ENCODE measurements at places on chromosomes 16 and 17.

DNA sequence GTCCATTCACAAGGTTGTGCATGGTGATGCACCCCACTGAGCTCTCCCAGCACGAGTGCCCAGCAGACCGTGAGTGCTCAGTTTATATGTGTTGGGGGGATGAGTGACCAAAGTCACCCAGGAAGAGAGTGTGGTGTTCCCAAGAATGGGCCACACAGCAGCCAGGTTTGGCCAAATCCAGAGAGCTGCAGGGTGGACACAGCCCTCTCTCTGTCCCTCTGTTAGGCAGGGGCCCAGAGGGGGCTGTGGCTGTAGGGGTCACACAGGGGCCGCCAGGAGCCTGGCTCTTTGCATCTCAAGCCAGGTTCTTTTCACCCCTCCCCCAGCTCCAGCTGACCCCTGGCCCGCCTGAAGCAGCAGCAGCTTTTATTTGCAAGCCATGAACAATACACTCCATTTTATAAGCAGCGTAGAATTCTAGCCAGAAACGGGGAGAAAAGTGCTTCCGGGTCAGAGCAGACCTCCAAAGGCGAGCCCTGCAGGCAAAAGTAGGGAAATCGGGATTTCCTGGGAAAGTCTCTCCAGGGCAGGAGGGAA, 13.3 kb downstream of the COTL1 start:
- DNase-seq: no peak

DNA sequence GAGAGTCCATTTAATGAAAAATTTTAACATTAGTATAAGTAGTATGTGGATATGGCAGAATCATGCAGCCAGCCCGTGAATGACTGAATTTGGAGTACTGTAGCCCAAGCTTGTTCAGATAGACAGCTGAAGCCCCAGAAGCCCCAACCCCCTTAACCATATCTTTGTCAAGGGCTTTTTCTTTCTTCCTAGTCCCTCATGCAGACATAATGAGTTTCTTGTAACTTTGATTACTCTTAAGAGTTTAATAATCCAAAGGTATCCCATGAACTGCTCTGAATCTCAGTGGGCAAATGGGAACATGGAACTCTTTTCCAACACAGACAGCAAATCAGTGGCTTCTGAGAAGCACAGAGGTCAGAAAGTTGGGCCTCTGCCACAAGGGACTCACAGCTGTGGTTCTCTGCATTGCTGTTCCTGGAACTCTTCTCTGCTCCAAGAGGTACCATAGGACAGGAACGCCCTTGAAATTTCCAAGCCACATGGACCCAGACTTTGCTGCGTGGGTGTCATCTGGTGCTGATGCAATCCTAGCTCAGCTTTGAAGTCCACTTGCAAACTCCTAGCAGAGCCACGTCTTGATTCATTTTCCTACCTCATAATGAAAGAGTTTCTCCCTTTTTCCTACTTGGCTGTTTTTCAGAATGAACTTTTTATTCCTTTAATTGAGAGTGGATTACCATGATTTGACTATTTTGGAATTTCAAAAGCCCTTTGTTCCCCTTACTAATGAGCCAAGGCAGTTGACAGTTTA, 18.1 kb downstream of the LYRM1 start:
- no peak for DNase-seq

DNA sequence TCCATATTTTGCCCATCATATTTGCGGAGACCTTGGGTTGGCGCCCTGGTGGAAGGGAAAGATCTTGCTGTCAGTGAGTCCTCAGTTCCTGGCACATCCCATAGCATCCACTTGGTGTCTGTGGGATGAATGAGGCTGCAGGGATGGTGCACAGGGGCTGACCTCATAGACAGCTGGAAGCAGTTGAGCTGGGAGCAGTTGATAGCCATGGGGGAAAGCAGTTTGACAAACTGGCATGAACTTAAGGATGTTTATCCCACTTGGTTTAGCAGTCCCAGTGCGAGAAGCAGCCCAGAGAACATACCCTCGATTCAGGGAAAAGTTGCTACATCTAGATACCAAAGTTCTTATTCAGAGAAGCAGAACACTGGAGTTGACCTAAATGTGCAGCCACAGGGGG, 80.7 kb downstream of the SNX29 start:
- DNase-seq: no peak

DNA sequence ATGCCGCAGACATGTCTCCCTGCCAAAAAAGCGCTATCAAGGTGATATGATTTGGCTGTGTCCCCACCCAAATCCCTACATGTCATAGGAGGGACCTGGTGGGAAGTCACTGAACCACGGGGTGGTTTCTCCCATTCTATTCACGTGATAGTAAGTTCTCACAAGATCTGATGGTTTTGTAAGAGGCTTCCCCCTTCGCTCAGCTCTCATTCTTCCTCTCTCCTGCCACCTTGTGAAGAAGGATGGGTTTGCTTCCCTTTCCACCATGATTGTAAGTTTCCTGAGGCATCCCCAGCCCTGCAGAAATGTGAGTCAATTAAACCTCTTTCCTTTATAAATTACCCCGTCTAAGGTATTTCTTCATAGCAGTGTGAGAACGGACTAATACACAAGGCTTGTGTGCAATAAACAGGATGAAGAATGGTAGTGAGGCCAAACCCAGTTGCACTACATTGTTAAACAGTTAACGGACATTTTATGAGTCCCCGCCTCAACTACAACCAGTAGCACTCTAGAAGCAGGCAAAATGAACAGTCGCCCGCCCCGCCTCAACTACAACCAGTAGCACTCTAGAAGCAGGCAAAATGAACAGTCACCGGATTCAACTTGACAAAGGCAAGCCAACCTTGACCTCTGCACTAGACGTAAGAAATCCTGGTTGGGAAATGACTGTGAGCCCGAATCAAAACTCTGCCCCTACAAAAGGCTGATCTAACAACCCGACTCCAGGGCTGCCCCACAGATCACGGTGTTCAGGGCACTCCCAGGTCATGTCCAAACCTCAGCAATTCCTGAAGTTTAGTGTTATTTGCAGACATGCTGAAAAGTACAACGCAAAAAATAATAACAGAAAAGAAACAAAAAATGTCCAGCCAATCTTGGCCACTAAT, 26.3 kb downstream of the VPS53 start:
- no peak for DNase-seq

DNA sequence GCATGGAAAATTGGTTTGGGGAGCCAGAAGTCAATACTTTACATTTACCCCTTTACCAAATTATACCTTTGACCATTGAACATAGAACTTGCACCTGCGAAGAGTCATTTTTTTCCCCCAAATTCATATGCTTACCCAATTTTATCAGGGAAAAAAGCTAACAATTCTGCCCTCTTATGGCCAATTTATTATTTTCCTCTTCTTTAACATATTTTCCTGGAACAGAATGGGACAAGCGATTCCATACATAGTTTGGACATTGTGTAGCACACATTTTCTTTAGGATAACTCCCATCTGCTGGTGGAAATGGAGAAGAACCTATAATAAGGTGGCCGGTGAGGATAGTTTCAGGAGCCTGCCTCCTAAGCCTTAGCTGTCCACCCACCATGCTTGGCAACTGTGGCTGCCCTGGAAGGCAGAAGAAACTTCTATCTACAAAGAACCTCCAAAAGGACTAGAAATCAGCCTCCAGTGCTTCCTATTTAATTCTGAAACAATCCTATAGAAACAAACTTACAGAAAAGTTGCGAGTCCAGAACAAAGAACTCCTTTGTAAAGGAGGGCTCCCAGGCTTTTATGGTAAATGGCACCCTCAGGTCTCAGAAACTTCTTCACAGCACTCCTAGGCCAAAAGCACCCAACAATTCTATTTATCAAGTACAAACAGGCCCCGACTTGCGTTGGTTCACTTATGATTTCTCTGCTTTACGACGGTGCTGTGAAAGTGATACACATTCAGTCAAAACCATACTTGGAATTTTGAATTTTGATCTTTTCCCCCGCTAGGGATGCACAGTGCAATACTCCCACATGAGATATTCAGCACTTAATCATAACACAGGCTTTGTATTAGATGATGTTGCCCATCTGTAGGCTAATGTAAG, 64.1 kb upstream of the CACNG4 start:
- no peak for DNase-seq

- no peak for DNase-seq
These were observed 398.5 kb downstream of the HAPSTR1 start for GRCh38 chr16:9489835-9490467.

- peak; percentile 88 for DNase-seq
These were observed 42.8 kb upstream of the GSE1 start for GRCh38 chr16:85570213-85570734.

DNA sequence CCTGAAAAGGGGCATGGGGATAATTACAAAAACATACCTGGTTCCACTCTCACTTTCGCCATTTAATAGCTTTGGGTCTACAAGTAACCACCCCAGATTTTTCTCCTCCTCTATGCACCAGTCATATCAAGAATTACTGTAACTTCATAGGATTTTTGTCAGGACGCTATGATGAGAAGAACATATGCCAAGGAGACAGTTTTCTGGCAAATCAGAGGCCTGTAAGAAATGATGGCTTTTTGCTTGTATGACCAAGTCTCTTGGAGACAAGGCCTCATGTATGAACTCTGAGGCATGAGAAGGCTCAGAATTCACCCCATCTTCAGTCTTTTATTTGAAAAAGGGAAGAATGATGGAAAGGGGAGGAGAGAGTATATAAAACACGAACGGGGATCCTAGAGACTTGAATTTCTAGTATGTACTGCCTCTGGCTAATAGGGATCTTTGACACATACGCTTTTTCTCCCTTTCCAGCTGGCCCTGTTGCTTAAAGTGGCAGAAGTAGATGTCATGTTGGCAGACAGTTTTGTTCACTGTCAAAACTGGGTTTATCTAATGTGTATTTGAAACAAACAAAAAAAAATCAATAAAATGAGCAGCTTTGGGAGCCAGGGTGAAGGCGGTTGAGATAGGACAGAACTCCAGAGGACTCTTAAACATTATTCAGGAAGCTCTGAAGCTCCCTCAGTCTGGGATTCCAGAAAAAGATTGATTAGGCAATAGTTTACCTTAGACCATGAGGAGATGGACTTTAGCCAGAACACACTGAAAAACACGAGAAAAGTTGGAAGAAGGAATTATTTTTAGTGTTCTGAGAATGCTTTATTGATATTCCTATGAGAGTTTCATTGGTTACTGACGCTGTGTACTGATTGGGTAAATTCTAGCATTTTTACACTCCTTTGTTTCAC, 656.6 kb downstream of the WWOX start:
- DNase-seq: no peak

DNA sequence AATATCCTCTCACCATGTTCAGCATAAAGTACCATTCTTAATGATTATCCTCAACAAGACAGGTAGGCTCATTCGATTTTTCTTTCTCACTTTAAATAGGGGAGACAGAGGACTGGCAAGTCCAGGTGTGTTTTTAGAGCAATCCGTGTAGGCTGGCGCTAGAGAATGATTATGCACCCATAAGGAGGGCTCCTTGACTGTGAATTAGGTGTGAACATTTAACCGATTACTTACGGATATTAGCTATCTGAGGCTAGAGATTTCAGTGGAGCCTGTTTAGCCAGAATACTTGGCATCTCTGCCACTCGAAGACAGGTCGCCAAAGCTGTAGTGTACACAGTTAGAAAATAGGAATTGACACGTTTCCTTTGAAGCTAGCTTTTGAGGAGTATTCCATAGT, 1.9 kb downstream of the SEC14L1 start:
- no peak for DNase-seq

DNA sequence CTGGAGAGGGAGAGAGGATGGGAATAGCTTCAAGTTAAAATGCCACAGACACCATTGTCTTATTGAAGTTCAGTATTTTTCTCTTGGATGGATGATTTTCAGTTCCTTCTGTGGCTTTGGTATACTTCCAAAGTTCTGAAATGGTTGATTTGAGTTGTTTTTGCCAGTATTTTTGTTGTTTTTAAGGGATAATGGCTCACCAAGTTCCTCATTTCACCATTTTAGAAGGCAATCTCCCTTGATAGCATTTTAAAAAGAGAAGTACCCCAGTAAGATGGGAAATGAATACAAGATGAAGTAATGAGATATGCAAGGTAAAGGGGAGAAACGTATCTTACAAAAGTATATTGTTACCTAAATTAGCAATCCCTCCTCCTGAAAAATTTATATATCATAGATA, 18.5 kb upstream of the SPDYE4 start:
- DNase-seq: no peak

GRCh38 chr17:16428098-16428882, 12.9 kb downstream of the TRPV2 start:
- DNase-seq: no peak

- no peak for DNase-seq
These were observed 34.9 kb upstream of the NLRP1 start for GRCh38 chr17:5619088-5619740.

DNA sequence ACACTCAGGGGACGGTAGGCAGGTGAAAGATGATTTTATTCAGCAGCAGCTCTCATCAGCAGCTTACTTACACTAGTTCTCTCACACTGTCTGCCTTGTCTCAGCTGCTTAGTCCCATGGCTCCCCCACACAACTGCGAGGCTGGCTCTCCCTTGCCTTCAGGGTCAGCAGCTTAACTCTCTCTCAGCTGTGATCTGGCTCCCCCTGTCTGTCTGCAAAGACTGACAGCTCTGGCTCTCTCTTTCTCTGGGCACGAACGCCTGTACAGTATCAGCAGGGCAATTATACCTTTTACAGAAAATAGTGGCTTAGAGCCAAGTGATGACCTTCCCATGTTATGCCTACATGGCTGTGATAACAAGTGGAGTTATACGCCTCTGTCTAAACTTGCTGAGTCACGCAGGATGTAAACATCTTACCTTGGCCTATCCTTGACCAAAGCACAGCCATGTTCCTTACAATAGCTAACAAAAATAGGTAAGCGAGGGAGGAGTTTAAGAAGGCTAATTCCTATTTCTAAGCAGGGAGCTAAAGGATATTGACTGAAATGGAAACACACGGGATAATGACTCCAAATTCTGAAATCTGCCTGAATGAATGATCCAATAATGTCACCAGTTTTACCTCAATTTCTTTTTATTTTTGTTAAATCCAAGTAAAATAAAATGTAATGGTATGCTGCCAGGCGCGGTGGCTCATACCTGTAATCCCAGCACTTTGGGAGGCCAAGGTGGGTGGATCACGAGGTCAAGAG, 1.1 kb upstream of the NDUFAB1 start:
- DNase-seq: no peak
